DMS79 treated with DMSO at 0.1 percent for 48 hours (cell line): ENCODE measurements at places on chromosomes 13 and 19.

DNA sequence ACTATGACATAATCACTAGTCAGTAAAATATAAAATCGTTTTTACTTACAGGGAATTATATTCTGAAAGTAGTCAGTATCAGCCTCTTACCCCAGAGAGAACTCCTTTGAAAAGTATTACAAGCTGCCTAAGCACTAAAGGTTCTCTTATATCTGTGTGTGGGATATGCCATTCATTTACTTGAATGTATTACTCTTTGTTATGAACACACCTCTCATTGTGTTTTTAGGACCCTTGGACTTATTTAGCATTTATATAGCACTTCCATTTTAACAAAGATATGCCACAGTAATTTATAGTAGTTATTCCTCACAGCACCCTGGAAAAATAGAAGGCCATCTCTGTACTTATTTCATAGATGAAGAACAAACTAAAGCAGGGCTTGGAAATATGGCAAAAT is 1178.0 kb downstream of the OLFM4 start:
- no peak for DNase-seq

DNA sequence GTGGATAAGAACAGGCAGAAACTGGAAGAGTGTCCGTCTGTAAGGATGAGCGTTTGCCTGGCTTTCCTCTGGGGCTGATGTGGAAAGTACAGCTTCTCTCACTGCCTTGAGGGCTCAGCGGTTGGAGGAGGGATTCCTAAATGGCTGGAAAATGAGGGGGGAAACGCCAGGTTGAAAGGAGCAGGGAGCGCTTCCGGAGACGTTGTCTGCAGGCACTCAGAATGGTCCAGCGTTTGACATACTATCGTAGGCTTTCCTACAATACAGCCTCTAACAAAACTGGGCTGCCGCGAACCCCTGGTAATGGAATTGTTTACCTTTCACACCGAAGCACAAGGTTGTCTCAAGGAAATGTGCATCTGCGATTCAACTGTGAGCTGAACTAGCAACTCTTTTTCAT is 39.9 kb downstream of the MRPL57 start:
- DNase-seq: no peak

DNA sequence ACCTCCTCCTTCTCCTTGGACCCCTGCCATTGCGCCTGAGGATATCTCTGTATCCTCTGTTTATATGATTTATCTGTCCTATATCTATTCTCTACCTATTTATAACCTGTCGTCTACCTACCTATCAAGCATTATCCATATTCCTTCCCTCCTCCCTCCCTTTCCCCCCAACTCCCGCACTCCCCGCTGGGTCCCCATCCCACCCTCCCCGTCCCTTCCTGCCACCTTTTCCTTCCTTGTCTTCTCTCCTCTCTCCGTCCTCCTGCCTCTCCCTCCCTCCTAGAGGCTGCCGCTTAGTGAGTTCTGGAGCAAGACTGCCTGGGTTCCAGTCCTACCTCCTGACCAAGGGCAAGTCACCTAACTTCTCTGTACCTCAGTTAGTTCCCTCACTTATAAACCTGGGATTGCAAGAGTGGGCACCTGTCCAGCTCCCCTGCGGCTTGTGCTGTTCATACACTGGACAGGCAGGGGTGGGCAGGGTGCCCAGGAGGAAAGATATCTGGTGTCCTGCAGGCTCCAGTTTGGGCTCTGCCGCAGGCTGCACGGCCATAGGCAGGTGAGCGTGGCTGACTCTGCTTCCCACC is 16.1 kb downstream of the TTYH1 start:
- peak; percentile 20 for DNase-seq

- peak; percentile 22 for DNase-seq
These were observed 221.2 kb downstream of the ZNF536 start for GRCh38 chr19:30593356-30593755.

DNA sequence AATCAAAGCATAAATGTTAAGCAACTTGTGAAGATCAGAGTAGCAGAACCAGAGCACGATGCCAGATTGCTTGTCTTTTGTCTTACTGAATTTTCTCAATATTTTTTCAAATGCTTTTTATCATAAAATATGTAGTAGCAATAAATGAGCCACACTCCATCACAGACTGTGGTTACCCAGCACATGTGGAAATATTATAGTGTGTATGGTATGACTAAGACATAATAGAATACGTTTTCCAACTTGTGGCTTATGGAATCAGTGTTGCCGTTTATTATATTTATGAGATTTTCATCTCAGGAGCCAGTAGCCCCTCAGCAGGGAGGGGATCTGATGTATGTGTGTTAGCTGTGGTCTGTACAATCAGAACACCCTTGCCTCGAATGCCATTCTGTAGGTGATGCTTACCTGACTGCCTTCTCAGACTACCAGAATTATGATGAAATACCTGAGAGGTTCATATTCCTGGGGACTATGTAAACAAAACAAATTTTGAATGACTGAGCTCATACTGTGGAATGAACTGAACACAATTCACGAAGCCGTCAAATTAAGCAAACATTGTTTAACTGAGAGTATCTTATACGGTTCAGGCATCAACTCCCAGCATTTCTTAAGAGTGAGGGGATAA is 1.9 kb downstream of the SCEL start:
- DNase-seq: no peak
